8988T (cell line): ENCODE measurements at places on chromosomes 2 and 18.

- DNase-seq = no peak
Observed at GRCh38 chr18:79632765-79633164, 46.8 kb upstream of the CTDP1 start.

GRCh38 chr2:29374823-29375222 is 259.6 kb downstream of the CLIP4 start:
- no peak for DNase-seq

GRCh38 chr2:239539083-239539775 is 138.4 kb upstream of the HDAC4 start:
- DNase-seq = no peak

- no peak for DNase-seq
Observed at GRCh38 chr2:71962911-71963694, 184.6 kb downstream of the CYP26B1 start.

- DNase-seq = no peak
Observed at GRCh38 chr2:48719480-48720177, 35.9 kb downstream of the LHCGR start.

- no peak for DNase-seq
Observed at GRCh38 chr2:156958374-156958773, 299.1 kb upstream of the GALNT5 start.

DNA sequence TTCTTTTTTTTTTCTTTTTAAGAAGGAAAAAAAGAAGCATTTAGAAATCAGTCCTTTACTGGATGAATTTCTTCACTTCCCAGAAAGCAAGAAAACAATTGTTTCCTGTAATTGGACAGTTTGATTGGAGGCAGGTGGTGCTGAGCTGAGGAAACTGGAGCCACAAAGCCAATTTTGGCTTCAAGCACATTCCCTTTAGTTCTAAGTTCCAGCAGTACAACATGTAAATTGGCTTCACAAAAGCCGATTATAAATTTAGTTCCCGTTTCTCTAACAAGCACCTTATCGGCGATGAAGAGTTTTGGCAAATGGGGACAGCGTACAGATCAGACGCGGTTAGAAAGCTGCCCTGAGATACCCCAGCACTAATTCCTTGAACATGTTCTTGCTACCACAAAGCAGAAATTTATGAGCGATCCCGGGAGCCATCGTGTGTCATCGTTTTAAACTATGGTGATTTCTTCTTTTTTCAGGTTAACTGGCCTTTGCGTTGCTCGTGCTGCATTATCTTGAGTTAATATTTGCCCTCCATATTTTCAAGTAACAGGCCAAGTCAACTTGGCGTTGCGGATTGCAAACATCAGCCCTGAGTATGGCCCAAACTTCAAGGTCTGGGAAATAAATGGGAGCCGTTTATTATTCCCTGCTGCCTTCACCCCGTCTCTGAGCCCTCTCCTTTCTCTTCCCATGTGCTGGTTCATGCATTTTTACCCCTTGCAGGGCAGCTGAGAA is 190.4 kb upstream of the ID2 start:
- no peak for DNase-seq

- no peak for DNase-seq
Observed at GRCh38 chr2:101775636-101776035, 78.1 kb downstream of the MAP4K4 start.

- DNase-seq = no peak
Observed at GRCh38 chr2:9560628-9561027, 5.0 kb upstream of the ADAM17 start.

- DNase-seq = no peak
Observed at GRCh38 chr2:162887902-162888301, 49.3 kb upstream of the KCNH7 start.

DNA sequence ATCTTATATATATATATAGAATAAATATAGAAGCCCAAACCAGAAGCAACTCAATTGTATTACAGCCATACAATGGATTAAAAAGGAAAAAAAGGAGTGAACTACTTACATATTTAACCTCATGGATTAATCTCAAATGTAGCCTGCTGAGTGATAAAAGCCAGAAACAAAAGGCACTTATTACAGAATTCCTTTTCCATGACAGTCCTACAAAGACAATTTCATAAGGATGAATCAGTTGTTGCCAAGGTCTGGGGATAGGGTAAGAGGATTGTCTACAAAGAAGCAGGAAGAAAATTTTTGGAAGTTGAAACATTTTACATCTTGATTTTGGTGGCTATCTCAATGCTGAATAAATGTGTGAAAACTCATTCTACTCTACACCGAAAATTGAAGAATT is 103.9 kb upstream of the DCC start:
- DNase-seq = no peak

DNA sequence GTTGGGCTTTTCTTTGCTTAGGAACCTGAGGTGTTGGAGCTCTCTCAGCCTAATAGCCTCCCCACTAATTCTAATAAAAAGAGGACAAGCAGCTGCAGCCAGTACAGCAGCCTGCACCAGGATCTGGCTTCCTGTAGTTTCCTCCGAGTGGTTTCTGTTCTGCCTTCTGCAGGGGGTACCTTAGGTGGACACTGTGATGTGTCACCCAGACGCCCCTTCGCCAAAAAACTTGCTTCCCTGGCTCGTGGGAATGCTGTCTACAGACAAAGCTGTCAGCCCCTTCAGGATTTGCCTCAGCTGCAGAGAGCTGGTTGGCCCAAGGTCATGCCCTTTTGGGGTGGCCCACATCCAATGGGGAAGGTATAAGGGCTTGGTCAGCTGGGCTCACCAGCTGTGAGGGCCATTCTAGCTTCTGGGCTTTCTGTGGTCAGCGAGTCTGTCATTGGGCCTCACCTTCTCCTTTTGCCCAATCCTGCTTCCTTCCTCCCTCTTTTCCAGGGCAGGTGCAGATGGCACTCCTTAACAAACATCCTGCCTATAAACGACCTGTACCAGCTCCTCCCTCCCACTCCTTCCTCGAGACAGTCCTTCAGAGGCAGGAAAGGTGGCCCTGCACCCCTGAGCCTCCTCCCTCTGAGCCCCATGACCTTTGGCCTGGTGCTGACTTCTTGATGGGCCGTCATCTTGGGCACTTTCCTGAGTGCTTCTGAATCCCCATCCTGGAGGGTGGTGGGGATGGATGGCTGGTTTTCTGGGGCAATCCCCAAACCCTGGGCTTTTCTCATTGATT is 44.0 kb upstream of the ROCK2 start:
- no peak for DNase-seq

- DNase-seq = peak; percentile 40
Observed at GRCh38 chr2:206084439-206084869, 1.5 kb downstream of the INO80D start.

DNA sequence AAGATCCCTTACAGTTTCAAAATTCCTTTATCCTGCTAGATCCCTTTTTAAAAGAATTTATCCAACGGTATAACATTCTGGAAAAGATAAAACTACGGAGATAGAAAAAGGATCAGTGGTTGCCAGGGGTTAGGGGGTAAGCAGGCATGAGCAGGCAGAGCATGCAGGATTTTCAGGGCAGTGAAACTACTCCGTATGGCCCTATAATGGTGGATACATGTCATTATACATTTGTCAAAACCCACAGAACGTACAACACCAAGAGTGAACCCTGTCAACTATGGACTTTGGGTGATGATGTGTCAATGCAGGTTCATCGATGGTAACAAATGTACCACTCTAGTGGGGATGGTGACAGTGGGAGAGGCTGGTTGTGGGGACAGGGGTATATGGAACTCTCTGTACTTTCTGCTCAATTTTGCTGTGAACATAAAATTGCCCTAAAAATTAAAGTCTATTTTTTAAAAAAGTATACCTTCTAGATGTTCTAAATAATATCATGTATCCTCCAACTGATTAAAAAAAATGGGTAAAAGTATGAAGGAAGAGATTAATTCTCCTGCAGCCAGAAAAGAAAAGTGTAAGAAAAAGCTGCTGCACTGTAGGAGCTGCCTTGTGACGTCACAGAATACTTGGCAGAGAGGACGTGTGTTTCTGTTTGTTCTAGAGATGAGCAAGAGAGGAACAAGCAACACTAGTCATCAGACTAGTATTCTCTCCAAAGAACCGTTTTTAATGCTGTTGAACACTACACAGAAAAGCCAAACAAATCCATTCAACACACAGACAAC is 23.6 kb downstream of the ANKRD44 start:
- no peak for DNase-seq

DNA sequence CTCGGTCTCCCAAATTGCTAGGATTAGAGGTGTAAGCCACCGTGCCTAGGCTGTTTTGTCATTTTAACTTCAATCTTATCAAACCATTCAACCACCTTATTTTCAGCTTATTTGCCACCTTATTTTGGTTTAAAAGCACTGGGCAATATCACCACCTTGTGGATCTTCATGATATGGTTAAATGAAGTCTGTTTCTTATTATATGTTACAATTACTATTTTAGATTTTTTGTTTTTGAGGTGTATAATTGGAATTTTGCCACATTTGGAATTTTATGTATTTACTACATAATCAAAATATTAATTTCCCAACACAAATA is 43.8 kb upstream of the SCN9A start:
- DNase-seq = no peak

DNA sequence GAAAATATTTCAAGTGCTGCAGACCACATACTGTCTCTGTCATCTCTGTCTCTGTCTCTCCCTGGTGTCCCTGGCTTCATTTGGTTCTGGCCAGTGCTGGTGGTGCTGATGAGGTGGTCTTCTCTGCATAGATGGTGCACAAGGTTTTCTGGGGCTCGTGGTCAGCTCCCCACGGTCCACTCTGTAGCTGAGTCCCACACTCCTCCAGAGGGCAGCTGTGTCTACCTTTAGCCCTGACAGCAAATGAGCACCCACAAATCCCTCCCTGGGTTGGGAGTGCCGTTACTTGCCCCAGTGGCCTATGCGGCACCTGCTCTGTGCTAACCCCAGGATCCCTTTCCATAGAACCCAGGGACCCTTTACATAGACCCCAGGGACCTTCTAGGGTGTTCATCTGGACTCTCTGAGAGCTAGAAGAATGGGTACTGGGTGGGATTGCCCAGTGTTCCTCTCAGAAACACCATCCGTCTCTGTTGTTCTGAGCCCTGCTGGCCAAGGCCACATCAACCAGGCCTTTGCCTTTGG is 129.3 kb downstream of the CAPN13 start:
- no peak for DNase-seq

- no peak for DNase-seq
Observed at GRCh38 chr2:108575132-108575966, 41.1 kb downstream of the LIMS1 start.

GRCh38 chr2:225042800-225043167 is 516 bp upstream of the DOCK10 start:
- no peak for DNase-seq

- no peak for DNase-seq
Observed at GRCh38 chr2:164792316-164793170, 49.1 kb downstream of the COBLL1 start.

GRCh38 chr2:180980943-180981911 is 822 bp downstream of the UBE2E3 start:
- no peak for DNase-seq

GRCh38 chr2:28565720-28566295 is 69.9 kb downstream of the PLB1 start:
- DNase-seq = no peak

- no peak for DNase-seq
Observed at GRCh38 chr18:61350578-61350977, 17.3 kb downstream of the CDH20 start.

- DNase-seq = no peak
Observed at GRCh38 chr2:24262421-24262970, 87.6 kb downstream of the FAM228A start.
